Aorta (tissue), 5 donors: ENCODE measurements at places on chromosomes 11 and 22.
A peak's percentile ranks its signal among the peaks of the same experiment; 100 is the strongest.

DNA sequence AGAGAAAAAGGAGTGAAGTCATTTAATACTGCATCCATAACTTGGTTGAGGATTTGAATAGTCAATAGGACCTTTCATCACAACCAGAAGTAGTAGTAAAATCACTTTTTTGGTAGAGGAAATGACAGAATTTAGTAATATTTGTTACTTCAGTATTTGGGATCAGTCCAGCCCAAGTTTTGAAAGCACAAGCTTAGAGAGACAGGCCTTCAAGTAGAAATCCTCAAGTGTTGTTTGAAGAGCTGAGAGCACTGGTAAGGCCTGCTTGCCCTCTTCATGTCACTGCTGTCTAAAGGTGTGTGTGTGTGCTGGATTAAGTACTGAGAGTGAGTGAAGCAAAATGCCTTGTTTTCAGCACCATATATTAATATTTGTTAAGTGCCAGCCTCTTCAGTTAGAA, 137.3 kb downstream of the WNT11 start:
- no peaks in the 10 kb centered on the region for H3K4me1 ChIP-seq
- no peaks in the 10 kb centered on the region for H3K27me3 ChIP-seq
- no peak overlapping the region for H3K4me3 ChIP-seq

GRCh38 chr22:43256976-43257545, 70.1 kb upstream of the TTLL12 start:
- no peak overlapping the region for H3K27ac ChIP-seq
- no peaks in the 10 kb centered on the region for H3K36me3 ChIP-seq
- no peaks in the 10 kb centered on the region for H3K4me1 ChIP-seq

- H3K36me3 ChIP-seq, result no peaks in the 10 kb centered on the region
- no peak for DNase-seq
- no peaks in the 10 kb centered on the region for H3K4me1 ChIP-seq
- H3K4me3 ChIP-seq, result no peak overlapping the region
Observed at GRCh38 chr11:113579292-113579940, 104.2 kb upstream of the DRD2 start.

GRCh38 chr11:126318574-126319373, 14.9 kb downstream of the DCPS start:
- H3K4me3 ChIP-seq, result no peak overlapping the region
- H3K36me3 ChIP-seq, result no peaks in the 10 kb centered on the region

- H3K27me3 ChIP-seq, result no peaks in the 10 kb centered on the region
- no peak overlapping the region for H3K27ac ChIP-seq
- H3K36me3 ChIP-seq, result no peaks in the 10 kb centered on the region
- no peak overlapping the region for H3K4me3 ChIP-seq
- no peak for DNase-seq
- H3K4me1 ChIP-seq, result no peaks in the 10 kb centered on the region
Observed at GRCh38 chr22:24134090-24134846, 47.0 kb upstream of the SUSD2 start.

GRCh38 chr11:37560346-37560745, 962.3 kb upstream of the RAG2 start:
- DNase-seq, result no peak
- no peak overlapping the region for H3K27ac ChIP-seq
- H3K4me3 ChIP-seq, result no peak overlapping the region
- no peaks in the 10 kb centered on the region for H3K36me3 ChIP-seq
- no peaks in the 10 kb centered on the region for H3K27me3 ChIP-seq

- no peaks in the 10 kb centered on the region for H3K4me1 ChIP-seq
- no peaks in the 10 kb centered on the region for H3K27me3 ChIP-seq
- H3K4me3 ChIP-seq, result no peak overlapping the region
- DNase-seq, result no peak
- no peaks in the 10 kb centered on the region for H3K36me3 ChIP-seq
- no peak overlapping the region for H3K27ac ChIP-seq
Observed at GRCh38 chr11:69530278-69531070, 49.0 kb downstream of the LINC01488 start.

DNA sequence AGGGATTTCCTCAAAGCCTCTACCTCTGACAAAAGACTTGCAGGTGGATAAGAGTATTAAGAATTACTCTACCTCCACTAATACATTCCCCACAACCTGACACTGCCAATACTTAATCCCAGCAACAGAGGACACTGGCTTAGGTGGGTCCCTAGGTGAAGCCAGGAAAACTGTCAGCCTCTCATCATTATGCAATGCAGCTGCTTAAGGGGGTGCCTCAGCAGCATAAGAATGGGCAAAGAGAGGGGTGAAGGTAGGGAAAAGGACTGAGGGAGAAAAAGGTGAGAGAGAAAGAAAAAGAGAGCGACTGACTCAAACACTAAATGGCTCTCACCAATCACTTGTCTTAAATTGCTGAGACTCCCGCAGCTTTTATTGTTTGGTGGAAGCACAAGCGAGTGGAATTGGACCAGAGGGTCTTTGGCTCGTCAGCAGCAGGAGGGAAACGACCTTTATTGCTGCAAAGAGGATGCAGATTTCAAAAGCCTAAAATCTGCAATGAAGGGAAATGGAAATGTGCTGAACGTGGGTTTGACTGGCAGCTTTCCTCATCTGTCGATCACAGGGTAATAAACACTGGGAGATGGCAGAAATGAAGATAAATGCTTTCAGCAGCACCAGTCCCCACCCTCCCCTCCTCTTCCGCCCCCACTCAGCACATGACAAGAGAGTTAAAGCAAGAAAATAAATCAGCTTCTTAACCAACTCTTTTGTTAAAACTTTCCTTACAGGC, 64.9 kb upstream of the CHRM4 start:
- no peak overlapping the region for H3K27ac ChIP-seq
- H3K4me1 ChIP-seq, result no peaks in the 10 kb centered on the region
- no peak for DNase-seq
- H3K27me3 ChIP-seq, result no peaks in the 10 kb centered on the region
- H3K4me3 ChIP-seq, result no peak overlapping the region

GRCh38 chr11:30919389-30920152, 333.4 kb upstream of the MPPED2 start:
- no peak overlapping the region for H3K4me3 ChIP-seq
- H3K27ac ChIP-seq, result no peak overlapping the region

DNA sequence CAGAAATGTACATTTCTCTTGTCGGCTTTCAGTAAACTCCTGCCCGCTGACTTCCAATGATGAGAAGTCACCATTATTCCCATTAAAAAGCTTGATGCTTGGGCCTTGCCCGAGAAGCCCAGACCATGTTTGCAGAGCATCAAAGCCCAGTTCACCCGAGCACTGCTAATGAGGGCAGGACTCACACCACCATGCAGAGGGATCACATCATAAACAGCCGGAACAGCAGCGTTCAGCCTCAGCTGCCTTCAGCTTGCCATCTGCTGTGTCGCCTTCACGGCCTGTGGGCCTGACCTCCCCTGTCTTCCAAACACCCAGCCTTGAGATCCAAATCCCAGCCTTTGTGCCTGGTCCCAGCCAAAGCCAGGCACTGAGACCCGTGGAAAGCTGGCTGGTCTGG, 105.4 kb upstream of the CSNK2A3 start:
- DNase-seq, result no peak
- no peak overlapping the region for H3K4me3 ChIP-seq
- no peaks in the 10 kb centered on the region for H3K36me3 ChIP-seq
- H3K27me3 ChIP-seq, result no peaks in the 10 kb centered on the region

GRCh38 chr22:36977401-36977861, 41.8 kb downstream of the TST start:
- H3K36me3 ChIP-seq, result no peaks in the 10 kb centered on the region
- no peaks in the 10 kb centered on the region for H3K27me3 ChIP-seq
- DNase-seq, result peak; percentile 77
- no peaks in the 10 kb centered on the region for H3K4me1 ChIP-seq
- no peak overlapping the region for H3K27ac ChIP-seq

GRCh38 chr11:65803797-65804492, 17.1 kb downstream of the OVOL1 start:
- no peaks in the 10 kb centered on the region for H3K27me3 ChIP-seq
- H3K4me3 ChIP-seq, result no peak overlapping the region
- no peaks in the 10 kb centered on the region for H3K4me1 ChIP-seq
- no peak for DNase-seq
- no peaks in the 10 kb centered on the region for H3K36me3 ChIP-seq
- H3K27ac ChIP-seq, result no peak overlapping the region

DNA sequence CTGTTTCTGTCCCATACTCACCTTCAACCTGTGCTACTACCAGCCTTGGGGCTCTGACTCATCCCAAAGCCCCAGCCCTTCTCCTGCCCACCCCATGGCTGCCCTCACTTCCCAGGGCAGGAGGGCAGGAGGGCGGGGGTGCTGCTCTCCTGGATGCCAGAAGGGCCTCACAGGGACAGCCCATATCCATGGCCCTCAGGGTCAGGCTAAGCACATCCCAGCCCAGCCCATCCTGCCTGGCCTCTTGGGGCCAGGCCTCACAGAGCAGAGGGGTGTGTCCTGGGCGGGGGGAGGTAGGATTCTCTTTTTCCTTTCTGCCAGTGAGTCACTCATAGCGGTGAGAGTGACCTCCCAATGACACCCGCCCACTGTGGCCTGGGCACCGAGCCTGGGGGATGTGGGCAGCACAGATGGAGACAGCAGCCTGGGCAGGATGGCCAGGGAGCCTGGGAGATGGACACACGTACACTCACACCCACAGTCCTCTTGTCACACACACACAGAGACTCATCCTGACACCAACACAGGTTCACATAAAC, 2.4 kb downstream of the LTBP3 start:
- H3K27ac ChIP-seq, result no peak overlapping the region
- H3K36me3 ChIP-seq, result peaks cover 2% of the 10 kb centered on the region
- H3K4me1 ChIP-seq, result no peaks in the 10 kb centered on the region
- no peak overlapping the region for H3K4me3 ChIP-seq
- peak; percentile 92 for DNase-seq
- H3K27me3 ChIP-seq, result no peaks in the 10 kb centered on the region

GRCh38 chr11:3220521-3221407, 2.2 kb upstream of the MRGPRG start:
- no peaks in the 10 kb centered on the region for H3K27me3 ChIP-seq
- H3K36me3 ChIP-seq, result no peaks in the 10 kb centered on the region
- no peaks in the 10 kb centered on the region for H3K4me1 ChIP-seq
- H3K27ac ChIP-seq, result no peak overlapping the region
- H3K4me3 ChIP-seq, result no peak overlapping the region
- DNase-seq, result peak; percentile 42
